ENCODE measurements at places on chromosomes 2 and 18.

DNA sequence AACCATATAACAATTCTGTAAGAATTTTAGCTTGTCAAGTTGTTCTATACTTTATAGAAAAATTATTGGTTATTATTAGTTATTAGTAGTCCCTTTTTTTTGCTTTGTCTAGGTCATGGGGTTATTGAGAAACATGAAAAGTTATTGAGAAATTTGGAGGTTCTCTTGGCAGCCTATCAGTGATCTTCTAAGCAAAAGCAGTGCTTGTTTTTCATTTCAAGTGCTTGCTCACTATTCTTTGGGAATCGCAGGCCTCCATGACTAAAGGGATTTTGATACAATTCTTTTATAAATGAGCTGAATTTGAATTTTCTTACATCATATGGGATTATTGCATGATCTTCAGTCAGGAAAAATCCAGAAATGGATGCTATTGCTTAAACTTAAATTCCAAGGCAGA, 25.8 kb downstream of the PLEKHA3 start:
- no peak for DNase-seq

DNA sequence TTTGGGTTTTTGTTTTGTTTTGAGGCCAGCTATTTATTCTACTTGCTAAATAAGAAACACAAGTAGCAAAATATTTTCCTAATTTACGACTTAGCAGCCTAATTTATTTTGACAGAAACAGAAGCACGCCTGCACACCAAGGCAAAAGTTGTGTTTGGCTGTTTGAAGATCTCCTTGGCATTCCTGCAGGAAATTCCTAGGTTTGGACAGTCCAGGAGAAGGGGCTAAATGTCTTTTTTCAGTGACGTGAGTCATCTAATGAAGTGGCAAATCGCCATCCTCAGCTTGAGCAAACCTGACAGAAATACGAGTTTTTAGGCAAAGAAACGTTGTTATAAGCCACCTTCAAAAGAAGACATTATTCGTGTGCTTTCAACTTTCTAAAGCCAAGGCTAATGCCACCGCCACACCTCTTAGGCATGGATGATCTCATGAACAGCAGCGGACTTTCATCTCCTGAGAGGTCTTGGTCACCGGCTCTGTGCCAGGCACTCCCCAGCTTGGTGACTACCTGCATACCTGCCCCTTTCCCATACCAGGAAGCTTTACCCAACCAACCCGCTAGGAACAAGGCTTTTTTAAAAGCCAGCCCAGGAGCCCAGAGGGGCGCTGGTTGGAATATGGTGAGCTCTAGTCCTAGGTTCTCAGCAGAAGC, 30.9 kb downstream of the STK39 start:
- no peak for DNase-seq

DNA sequence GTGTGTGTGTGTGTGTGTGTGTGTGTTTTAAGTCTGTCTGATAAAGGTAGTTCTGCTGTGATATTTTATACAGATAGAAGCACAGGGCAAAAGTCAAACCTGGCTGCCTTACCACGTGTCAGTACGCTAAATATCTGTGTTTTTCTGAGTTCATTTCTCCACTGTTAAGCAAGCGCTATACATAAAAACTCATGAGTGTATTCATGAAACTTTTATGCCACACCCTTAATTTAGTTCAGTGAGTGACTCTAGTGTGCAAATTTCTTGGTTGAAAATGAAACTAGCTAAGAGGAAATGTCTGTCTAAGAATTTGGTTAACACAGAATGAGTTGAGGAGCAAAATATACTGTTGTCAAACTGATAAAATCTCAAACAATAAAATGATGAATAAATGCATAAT, 11.2 kb downstream of the CASP10 start:
- no peak for DNase-seq

DNA sequence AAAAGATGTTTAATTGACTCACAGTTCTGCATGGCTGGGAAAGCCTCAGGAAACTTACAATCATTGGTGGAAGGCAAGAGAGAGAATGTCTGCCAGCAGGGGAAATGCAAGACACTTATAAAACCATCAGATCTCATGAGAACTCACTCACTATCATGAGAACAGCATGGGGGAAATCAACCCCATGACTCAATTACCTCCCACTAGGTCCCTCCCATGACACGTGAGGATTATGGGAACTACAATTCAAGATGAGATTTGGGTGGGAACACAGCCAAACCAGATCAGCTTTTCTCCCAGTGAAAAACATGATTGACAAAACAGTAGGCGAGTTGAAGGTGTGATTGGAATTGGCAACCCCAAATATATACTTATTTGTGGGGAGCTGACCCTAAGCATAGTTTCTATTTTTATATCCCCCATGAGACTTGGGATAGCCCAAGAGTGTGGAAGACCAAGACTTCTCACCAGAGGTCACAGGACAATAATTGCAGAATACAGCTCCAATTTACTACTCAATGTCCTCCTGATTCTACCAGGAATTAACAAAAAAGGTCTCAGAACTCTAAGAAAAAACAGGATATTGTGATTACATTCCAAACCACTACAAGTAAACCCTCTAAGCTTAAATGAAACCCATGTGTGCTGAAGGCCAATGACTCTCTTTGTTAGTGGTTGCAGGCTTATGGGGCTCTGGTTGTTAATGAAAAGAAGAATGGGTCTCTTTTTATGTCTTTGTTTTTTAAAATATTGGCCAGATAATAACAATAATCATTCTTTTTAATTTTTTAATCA, 96.1 kb upstream of the PIK3C3 start:
- no peak for DNase-seq

DNA sequence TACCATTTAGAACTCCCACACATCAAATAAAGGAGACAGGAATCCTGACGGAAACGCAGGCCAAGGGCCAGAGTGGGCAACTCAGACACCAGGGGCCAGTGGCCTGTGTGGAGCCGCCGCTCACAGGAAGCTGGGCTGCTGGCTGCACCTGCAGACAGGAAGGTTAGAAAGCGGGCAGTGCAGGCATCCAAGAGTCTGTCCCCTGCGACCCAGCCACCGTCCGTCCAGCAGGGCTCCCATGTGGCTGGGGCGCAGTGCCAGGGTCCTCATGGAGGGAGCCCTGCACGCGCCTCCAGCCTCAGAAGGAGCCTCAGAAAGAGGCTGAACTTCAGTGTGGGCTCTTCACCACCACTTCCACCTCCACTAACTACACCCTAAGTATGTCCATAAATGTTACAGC, 2.5 kb upstream of the ANO7 start:
- no peak for DNase-seq

DNA sequence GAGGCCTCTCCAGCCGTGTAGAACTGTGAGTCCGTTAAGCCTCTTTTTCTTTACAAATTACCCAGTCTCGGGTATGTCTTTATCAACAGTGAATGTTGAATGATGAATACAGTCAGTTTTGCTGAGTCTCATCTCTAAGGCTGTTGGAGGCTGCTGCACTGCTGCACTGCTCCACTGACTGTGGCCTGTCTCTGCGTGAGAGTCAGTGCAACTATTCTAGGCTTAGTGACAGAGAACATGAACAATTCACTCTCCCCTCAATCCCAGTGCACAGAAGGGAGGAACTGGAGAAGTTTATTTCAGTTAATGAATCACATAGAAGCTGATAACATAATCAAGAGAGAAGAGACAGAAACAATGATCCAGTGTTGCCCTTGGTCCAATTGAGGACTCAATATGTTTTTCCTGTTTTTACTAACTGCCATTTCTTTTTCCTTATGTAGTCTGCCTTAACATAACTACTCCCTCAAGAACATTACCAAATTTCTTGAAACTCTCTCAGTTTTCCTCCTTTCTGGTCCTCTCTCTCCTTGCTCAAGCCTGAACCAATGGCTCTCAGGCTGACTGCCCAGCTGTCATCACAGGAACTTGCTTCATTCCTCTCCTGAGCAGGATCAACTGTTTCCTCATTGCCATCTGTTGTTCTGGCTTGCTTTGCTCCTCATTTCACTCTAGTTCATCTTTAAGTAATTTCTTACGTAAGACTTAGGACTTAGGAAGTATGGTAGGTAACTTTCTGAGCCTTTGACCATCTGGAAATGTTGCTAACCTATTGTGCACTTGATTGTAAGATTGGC, 483.2 kb downstream of the METTL4 start:
- no peak for DNase-seq

DNA sequence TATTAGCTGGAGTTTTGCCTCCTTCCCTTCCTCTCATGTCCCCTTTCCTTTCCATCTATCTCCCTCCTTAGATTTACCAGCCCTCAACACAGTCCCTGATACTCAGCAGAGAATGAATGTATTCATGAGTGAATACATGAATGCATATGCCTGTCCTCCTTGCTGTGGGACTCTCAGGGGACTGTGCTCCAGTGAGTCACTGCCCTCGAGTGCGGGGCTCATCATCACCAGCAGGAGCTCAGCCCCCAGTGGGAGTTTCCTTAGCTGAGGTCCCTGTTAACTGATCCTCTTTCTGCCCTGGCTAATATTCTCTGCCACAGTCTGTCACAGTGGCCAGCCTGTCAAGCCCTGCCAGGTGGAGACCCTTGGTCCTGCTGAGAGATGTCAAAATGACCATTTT, 104.9 kb upstream of the LHCGR start:
- no peak for DNase-seq

GRCh38 chr2:53021828-53022227, 745.8 kb upstream of the CHAC2 start:
- DNase-seq, result no peak

GRCh38 chr2:205627085-205627484, 55.2 kb upstream of the NRP2 start:
- DNase-seq, result no peak

GRCh38 chr18:76667603-76668002, 154.8 kb upstream of the ZNF236 start:
- no peak for DNase-seq

GRCh38 chr2:235495373-235496238, 1.8 kb downstream of the AGAP1 start:
- no peak for DNase-seq

Measured in cortex of kidney (tissue), 1 donor.